ENCODE measurements at places on chromosomes 5 and 9.

GRCh38 chr9:35105571-35106342 is 2.8 kb upstream of the STOML2 start:
- DNase-seq: no peak

DNA sequence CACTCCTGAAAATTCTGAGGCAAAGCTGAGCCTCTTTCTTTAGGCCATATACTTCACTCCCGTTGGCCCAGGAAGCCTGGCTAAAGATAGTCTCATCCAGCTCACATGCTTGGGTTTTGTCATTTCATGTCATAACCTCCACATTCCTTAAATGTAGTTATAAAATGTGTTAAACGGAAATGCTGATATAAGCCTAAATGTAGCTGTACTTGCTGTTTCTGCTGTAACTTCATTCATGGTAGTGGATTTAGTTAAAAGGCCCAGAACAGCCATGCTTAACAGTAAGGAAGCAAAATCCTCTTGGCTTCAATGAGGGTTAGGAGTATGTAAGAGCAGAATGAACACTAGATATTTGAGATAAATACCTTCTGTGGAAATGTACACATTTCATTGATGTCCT is 135.8 kb upstream of the TMEM161B start:
- no peak for DNase-seq

- no peak for DNase-seq
Observed at GRCh38 chr5:65061250-65061973, 292.7 kb downstream of the CWC27 start.

GRCh38 chr5:65862384-65862783 is 64.0 kb upstream of the ERBIN start:
- no peak for DNase-seq

DNA sequence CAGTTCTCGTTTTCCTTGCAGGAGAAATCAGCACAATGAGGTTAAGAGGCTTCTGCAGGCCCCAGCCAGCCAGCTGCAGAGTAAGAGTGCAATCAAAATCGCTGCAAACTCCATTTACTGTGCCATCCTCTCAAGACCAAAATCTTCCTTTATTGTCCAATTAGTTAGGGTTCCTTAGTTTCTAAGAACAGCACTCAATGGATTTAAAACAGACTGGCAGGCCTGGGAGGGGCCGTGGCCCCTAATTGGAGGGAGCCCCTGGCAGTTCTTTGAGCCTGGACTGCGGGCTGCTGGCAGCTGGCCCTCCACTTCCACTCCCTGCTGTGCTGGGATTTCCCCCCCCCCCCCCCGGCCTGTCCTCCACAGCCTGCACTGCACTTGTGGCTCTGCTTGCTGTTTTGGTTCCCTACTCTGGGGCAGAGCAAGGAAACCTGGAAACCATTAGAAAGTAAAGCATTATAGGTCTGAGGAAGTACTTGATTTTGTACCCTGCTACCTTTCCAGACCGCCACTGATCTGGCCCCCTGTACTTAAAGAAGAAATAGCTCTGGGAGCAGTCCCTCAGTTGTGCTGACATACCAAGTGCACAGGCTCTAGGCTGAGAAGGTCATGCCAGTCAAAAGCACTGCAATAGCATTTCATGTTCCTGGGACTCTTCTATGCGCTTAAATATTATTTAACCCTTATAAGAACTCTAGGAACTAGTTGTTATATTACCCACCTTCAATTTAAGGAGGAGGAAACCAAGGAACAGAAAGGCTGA is 129.0 kb downstream of the APBA1 start:
- DNase-seq: no peak

DNA sequence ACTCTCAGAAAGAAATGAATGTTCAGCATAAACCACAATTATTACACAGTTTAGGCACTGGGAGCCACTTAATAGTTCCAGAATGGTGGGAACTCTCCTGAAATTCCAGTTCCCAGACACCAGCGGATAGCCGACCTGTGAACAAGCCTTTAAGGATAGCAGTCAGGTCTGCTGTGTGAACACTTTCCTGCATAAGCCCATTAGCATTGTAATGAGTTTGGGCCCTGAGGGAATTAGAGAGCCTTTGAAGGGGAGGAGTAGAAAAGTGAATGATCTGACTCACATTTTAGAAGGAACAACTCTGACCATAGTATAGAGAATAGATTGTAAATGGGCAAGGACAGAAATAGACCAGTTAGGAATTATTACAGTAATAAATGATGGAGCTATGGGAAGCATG is 189.1 kb downstream of the ADGRV1 start:
- DNase-seq: no peak

DNA sequence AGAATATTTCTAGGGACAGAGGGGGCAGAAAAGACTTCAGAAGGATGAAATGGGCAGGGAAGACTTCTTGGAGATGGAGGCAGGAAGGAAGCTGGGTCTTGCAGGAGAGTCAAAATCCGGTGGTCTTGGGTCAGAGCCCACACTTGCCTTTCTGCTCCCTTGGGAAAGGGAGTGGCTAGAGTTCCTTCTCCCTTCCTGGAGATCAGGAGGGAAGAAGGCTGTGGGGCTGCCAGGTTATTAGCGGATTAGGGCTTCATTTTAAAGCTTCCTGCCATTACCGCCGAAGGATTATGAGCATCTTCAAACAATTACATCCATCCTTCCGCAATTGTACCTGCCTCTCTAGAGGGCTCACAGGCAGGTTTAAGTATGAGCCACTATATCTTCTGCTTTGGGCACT is 19.2 kb upstream of the SYNPO start:
- DNase-seq: no peak

DNA sequence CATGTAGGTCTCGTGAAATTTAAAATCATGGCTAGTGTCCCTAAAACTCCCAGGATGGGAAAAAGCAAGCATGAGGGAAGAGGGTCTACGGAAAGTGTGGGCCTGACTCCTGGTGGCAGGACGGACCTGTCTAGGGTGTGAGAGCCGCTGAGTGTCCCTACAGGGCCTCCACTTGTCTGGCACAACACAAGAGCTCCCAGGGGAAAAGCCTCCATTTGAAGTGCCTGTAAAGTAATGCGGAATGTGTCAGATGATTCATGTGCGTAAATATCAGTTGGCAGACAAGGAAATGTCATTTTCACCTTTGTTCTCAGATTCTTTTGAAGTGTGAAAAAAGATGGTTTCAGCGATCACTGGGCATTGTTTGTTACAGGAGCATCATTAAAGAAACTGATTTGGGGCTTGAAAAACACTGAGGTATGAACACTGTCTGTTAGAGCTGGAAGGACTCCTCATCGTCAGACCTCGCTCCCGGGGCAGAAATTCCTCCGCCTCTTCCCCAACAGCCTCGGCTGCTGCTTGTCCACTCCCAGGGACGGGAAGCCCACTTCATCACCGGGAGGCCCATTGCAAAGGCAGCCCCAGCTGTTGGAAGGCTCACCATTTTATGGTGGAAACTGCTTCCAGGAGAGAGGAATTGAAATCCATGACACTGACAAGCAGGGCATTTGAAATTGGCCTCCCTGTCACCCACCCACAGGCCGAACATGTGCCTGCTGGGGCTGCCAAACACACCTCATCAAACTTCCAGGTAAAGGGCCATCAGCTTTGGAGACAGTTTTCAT is 240.8 kb downstream of the FSTL4 start:
- no peak for DNase-seq

DNA sequence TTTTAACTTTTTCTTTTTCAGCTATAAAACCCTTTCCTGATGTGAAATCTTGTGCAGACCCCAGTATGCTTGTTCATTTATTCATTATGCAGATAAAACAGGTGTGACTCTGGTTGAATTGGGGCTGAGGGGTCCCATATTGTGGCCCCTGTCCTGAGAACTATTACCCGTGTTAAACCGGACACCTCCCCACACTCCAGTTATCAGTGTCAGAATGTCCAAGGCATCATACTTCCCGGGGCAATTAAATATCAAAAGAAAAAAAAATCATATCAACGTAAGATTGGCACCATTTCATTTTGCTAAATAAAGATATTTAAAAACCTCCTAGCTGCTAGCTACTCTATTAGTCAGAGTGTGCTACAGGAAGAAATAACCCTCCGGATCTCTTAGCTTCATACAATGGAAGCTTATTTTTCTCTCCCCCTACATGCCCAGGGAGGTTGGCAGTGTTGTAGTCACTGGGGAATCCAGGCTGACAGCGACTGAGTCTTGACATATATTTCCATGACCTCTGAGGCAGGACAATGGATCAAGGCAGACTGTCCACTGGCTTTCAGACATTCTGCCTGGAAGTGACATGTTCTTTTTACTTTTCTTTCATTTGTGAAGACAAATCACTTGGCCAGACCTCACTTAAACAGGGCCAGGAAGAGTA is 170.0 kb downstream of the SEC61B start:
- DNase-seq: no peak

GRCh38 chr9:61667559-61668121 is 477.8 kb downstream of the SPATA31A7 start:
- no peak for DNase-seq

DNA sequence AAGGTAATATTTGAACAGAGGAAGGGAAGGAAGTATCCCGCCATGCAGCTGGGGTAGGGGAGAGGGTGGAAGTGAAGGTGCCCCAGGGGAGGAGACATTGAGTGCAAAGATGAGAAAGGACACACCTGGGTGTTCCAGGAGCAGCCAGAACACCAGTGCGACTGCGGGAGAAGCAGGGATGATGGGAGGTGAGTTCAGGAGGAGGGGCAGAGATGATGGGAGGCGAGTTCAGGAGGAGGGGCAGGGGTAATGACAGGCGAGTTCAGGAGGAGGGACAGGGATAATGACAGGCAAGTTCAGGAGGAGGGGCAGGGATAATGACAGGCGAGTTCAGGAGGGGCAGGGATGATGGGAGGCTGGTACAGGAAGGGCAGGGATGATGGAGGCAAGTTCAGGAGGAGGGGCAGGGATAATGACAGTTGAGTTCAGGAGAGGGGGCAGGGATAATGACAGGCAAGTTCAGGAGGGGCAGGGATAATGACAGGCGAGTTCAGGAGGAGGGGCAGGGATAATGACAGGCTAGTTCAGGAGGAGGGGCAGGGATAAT is 17.2 kb upstream of the SPOCK1 start:
- no peak for DNase-seq

DNA sequence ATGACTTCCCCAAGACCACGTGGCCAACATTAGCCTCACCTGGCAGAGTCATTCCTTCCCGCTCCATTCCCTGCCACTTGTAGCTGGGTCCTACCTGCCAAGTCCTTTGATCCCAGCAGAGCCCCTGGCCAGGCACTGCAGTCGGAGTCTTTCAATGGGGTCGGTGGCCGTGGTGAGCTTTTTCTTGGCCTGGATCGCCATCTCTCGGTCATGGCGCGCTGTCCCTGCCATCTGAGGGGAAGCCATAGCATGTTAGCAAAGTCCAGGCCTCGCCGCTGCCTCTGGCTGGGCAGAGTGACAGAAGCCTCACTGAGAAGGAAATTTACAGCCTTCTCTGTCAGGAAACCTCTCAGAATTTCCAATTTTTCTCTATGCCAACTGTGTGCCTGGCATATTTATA is 17.5 kb downstream of the CAPSL start:
- no peak for DNase-seq

DNA sequence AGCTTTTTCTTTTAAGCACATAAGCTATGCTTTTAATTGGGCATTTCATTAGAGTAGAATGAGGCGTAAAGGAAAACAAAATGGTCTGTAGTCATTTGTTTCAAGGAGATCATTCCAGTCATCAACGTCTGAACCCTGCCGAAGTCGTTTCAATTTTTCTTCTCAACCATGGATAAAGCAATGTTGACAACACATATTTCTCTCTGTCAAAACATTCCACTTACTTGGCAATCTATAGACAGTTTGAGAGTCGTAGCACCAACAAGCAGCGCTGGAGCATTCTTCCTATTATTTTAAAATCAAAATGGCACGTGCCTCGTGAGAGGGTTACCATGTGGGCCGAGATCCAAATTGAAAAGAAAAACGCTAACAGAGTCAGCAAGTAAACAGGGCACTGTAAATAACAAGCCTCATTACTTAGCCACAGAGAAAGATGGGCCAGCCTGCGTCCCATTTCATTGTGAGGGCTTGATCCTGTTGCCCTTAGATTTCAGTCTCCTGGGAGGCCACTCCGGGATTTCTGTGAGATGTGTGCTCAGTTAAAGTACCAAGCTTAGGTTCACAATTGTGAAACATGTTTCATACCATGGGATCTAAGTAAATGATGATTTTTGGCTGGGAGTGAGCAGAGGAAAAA is 422.9 kb downstream of the DTWD2 start:
- DNase-seq: no peak

DNA sequence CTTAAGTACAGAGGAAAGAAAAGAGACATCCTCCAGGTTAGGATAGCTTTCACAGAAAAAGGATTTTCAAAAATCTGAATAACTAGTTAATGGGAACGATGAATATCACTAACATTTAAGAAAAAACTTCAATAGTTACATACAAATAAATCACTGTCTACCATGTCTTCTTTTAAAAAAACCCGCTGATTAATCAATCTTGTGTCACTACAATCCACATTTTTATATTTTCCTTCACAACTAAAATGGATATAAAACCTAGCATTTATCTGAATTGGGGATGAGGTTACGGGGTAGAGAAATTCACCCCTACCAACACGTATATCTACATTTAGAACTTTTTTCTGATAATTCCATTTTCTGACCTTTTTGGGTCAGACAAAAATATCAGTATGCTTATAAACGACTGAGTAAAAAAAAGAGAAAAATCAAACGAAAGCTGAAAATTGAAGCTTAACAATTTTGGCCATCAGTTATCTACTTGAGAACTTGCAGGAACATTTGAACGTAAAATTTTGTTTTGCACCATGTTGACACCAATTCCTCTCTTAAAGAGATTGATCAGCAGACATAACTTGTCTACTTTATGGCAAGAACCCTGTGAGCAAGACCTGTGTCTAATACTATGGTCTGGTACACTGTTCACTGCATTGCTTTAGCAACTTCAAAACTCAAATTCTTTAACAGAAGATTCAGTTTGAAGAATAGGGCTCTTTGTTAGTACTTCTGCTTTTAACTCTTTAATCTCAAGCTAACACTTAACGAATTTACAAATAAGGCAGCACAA is 4.8 kb downstream of the NR3C1 start:
- DNase-seq: no peak

DNA sequence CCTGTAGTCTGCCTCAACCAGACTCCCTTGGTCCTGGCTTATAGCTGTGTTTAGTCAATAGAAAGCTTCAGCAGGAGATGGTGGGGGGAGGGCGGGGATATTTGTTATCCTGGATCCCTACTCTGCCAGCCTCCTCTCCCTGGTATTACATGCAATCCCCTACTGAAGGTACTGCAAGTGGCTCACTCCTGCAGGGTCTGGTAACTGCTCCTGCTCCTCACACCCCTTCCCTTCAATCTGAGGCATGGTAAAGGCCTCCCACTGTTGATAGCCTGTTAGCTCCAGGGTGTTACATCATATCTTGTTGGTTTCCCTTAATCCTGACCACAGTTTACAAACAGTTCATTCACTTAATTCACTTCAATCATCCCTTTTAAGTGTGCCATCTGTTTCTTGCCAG is 137.5 kb downstream of the AP3B1 start:
- no peak for DNase-seq

Measured in stimulated activated naive CD8-positive, alpha-beta T cell treated with anti-CD3 and anti-CD28 coated beads, Interleukin-15, Interleukin-2, amounts not matched to agents 100 U/mL and 50 U/mL, for 24 hours (primary cell).